ENCODE measurements at places on chromosomes 7 and 10. TPM values are rescaled to one million over a fixed set of nuclear protein-coding genes. Genes with fewer than 3 reads are reported as not detected.

DNA sequence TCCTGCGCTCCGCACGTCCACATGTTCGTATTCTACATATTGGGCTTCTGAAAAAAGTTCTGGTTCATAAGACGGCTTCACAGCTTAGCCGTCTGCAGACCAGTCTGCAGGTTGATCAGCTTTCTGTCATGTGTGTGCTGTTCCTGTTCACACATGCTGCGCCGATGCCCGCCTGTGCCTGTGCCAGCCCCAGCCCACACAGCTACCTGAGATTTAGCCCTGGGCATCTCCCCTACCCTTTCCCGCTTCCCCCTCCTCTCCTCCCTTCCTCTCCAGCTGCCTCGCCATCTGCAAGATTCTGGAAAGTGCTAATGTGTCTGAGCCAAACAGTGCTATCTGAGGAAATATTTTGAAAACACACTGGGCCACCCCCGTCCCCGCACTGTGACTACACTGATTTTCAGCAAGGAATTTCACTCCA lies 7.1 kb downstream of the CHST3 start:
- no peak for DNase-seq

- peak; percentile 52 for DNase-seq
These were observed 158.0 kb upstream of the AHR start for GRCh38 chr7:17140406-17140805.

- no peak for DNase-seq
These were observed 2.4 kb downstream of the ZNF467 start for GRCh38 chr7:149770728-149771636.

- DNase-seq = no peak
These were observed 327.8 kb downstream of the PTPRN2 start for GRCh38 chr7:158259671-158260418.

The NPSR1 gene
- not detected for total RNA-seq

The RNF148 gene
- total RNA-seq = 0.61 TPM

DNA sequence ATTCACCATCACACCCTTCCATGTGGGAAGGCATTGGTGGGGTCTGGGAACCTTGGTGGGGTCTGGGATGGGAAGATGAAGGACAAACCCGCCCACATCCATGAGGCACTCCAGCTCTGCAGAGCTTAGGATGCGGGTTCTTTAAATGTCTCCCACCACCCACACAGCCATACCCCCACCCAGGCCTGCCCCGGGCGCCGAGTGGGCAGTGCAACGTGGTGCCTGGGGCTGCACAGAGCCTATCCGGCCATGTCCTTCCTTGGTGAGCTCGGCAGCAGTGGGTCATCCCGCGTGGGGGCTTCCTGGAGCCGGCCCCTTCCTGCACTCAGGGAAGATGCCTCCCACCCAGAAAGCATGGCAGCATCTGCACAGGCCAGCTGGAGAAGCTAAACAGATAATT lies 163.5 kb upstream of the TCERG1L start:
- DNase-seq = no peak

DNA sequence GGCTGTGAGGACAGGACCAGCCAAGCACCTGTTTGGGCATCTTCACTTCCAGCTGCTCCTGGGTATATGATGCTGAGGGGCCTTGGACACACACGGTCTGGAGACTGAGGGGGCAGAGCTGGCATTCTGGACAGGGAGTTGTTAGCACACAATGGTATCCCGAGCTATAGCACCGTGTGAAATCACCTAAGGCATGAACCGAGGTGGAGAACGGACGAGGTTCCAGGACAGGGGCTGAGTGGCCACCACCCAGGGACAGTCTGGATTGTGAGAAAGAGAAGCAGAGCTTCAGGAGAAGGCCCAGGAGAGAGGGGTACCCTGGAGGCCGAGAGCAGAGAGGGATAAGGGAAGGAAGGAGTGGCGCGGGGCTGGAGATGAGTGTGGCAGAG lies 571.8 kb downstream of the TCERG1L start:
- DNase-seq = no peak
